ENCODE measurements at places on chromosomes 6 and 20.

DNA sequence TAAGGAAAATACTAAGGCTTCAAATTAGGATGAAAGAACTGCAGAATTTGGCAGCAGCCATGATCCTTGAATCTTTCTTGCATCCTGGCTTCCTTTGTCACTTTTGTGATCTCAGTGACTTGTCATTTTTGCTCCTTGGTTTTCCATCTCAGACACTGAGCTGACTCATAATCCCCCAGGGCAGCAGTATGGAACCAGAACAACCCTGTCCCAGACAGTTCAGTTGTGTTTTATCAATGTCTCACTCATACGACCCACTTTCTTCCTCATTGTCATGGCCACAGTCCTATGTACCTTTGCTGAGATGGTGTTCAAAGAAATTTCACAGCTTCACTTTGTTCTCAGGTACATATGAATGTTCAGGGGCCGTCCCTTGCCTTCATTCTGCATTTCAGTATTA is 488.5 kb upstream of the BTBD3 start:
- DNase-seq, result no peak

DNA sequence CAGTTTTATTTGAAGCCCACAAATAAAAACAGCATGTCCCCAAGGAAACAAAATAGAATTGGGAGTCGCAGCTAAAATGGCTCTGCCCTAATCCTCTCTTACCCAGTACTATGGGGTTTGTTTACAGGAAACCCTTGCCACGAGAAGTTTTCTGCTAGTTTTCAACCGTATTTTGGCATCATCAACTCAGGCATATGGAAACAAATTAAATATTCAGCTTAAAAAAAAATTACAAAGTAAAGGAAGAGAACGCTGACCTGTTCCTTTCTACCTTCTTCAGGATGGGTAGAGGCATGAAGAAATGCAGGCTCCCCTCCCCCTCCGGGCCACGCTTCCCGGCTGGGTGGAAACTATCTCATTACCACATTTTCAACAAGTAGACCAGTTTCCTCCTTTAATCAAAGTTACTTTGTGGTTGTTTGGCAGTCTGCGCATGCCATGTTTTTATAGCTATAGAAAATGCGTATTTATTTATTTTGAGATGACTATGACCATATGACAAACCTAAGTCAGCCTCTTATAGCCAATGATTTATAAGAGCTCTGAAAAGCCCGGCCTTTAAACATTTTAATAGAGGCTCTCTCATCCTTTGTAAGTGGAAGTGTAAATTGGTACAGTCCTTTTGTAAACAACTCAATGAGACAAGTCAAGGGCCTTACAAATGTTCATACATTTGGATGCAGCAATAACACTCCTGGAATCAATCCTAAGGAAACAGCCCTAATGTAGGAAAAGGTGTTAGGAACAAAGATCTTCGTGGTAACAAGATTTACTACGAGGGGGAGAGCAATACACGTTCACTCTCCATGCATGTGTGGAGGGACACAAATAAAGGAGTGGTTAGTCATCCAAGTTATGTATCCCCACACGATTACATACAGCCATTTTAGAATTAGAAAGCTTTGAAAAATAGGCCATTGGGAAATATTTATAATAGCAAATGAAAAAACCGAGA is 16.1 kb upstream of the ZNF217 start:
- no peak for DNase-seq

DNA sequence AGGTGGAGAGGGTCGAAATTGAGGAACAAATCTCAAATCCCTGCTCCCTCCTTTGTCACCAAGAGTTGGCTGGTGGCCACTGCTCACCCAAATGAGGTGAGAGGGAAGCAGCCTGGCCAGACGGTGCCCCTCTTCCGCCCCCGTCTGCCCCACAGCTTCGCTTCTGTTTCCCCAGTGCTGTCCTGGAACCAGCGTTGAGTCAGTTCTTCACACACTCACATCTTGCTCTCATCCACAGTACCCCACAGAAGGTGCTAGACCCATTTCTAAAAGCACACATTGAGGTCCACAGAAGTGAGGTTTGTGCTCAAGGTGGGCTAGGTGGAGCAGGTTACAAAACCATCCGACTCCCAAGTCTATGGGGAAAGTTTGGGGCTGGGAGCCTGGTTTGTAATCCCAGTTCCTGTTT is 3.8 kb downstream of the CEBPB start:
- no peak for DNase-seq

DNA sequence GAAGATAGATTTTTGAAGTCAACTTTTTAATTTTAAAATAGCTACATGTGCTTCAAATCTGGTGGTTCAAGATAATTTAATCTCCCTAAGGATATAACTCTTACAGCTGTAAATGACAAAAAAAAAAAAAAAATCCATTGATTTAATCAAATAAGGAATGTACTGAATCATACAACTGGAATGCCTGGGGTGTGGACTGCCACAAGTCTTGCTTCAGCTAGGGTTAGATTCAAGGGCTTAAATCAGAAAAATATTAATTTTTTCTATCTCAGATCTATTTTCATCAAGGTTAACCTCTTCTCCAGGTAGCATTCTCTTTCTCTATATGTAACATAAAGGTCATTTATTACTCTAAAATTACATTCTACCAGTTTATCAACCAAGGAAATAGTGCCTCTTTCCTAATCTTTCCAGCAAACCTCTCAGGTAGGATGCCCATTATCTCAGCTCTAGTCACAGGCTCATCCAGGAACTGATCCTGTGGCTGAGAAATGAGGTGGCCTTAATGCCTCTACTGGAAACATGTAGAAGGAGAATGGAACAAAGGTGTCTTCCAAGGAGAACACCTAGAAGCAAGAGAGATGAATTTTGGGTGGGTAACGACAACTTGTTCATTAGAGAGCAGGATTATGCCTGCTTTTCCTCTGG is 466.9 kb downstream of the CBLN4 start:
- DNase-seq, result no peak

GRCh38 chr6:115753446-115753845 is 307.2 kb downstream of the FRK start:
- no peak for DNase-seq

GRCh38 chr6:82882363-82883023 is 183.1 kb downstream of the UBE3D start:
- no peak for DNase-seq
